T-helper 2 cell (primary cell): ENCODE measurements at places on chromosomes 6 and 20.

DNA sequence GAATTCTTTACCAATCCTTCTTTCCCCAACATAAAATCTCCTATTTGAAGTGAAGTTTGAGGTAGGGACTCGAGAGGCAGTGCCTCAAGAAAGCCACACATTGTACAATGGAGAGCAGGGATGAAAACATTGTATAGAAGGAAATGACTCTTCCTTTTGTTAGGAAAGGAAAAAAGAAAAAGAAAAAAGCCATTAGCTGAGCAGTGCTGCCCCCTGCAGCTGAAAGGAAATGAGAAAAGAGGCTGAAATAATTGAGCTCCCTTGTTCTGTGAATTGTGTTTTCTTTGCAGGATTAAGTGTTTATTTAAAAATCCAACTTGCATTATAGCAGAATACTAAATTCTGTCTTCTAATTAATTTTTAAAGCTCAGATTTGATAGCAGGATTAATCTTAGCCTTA lies 162.9 kb upstream of the SASH1 start:
- no peak for DNase-seq

GRCh38 chr6:158819213-158819976 lies at the start of gene EZR:
TSS of gene EZR (minus strand) at chr6:158819368. CDS start at chr6:158818093, 1,275 bp downstream.
- peak; percentile 75 for DNase-seq

GRCh38 chr20:48524582-48524981 lies 303.2 kb downstream of the PREX1 start:
- no peak for DNase-seq

- no peak for DNase-seq
Observed at GRCh38 chr20:33696448-33696847, 10.3 kb upstream of the E2F1 start.

GRCh38 chr20:15654208-15654649 lies 919.0 kb downstream of the KIF16B start:
- no peak for DNase-seq

GRCh38 chr6:152184917-152185574 lies 377.6 kb downstream of the ESR1 start:
- no peak for DNase-seq

DNA sequence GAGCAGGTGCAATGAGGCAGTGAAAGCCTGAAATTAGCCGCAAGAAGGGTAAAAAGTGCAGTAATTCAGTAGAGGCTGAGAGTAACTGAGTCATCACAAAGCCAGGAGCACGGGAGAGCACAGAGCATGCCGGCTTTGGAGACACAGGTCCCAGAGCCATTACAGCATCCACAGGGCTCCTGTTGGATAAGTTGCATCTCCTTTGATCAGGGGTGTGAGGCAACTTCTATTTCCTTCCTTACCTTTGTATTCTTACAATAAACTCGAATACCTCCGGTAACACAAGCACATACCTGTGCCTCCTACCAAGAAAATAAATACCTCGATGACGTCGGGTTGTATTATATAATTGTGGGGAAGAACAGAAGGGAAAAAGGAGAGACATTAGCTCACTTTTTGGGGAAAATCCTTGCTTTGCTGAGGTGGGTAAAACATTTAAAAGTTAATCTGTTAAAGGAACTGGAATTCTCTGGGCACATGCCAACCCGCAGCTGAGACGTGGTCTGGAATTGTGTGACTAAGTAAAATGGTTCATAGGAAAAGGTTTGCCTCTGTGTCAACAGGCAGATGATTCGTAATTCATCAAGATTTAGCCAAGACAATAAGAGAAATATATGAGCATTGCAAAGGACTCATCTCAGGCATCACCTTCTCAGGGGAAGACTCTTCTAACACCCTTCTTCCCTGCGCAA lies 360.7 kb upstream of the ZFP64 start:
- DNase-seq = no peak

- DNase-seq = no peak
Observed at GRCh38 chr6:5976811-5977210, 29.9 kb downstream of the NRN1 start.

GRCh38 chr6:52454556-52454955 lies 34.4 kb downstream of the EFHC1 start:
- DNase-seq = no peak

GRCh38 chr6:33912195-33912594 lies 108.4 kb upstream of the MLN start:
- DNase-seq = no peak

GRCh38 chr20:1588533-1589460 lies 31.0 kb downstream of the SIRPB1 start:
- no peak for DNase-seq

DNA sequence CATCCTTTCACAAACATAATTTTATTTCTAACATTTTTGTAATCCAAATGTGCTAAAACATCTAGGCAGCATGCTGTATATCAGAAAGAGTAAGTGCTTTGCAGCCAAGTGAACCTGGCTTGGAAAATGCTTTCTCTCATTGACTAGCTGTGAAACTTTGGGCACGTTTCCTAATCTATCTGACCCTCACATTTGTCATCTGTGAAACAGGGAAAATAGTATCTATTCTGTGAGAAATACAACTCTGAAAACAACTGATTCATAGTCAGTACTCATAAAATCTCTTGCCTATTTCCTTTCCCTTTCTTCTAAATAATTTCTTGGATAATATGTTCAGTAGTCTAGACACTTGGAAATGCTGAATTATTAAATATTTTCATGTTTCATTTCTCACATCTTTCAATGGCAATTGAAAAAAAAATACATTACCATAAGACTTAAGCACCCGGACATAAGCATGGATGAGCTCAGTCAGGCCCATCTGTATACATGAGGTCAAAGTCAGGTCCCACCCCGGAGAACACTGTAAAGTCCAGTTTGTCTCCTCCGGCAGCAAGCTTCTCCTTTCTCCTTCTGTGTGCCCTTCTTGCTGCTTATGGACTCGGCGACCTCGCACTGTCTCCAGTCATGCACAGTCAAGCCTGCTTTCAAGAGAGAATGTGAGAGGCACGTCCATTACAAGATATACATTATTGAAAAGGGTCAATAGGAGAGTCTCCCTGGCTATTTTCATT lies 455.0 kb upstream of the SOX4 start:
- DNase-seq = no peak

DNA sequence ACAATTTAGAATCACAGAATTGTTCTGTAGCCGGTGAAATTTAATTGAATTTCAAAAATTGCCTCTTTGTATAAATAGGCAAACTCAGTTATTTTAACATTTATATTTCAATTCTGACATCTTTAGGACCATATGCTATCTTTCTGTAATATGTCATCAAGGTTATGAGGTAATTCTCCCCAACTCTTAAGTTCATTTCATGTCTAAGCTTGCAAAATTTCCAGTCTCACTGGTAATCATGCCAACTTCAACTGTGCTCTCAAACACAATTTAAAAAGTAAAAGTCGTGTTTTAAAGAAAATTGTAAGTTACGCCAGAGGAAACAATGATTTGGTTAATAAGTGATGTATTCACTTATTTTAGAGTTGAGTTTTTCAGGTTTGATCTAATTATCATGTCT lies 1.4 kb downstream of the NCOA7 start:
- DNase-seq = no peak

DNA sequence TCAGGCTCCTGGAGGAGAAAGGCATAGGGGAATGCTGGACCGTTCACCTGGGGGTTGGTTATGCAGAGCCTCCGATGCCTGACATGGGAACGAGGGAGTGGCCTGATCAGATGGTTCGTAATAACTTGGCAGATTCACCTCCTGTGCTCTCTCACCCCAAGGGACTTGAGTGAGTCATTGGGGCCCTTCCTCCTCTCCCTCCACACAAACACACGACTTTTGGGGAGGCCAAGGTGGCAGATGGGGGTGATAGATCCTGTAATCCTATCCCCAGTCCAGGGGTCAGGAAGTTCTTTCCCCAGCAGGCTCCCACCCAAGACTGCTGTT lies 45.6 kb upstream of the ARFGEF2 start:
- no peak for DNase-seq

GRCh38 chr20:63955281-63955826 lies 862 bp downstream of the UCKL1 start:
- peak; percentile 27 for DNase-seq

DNA sequence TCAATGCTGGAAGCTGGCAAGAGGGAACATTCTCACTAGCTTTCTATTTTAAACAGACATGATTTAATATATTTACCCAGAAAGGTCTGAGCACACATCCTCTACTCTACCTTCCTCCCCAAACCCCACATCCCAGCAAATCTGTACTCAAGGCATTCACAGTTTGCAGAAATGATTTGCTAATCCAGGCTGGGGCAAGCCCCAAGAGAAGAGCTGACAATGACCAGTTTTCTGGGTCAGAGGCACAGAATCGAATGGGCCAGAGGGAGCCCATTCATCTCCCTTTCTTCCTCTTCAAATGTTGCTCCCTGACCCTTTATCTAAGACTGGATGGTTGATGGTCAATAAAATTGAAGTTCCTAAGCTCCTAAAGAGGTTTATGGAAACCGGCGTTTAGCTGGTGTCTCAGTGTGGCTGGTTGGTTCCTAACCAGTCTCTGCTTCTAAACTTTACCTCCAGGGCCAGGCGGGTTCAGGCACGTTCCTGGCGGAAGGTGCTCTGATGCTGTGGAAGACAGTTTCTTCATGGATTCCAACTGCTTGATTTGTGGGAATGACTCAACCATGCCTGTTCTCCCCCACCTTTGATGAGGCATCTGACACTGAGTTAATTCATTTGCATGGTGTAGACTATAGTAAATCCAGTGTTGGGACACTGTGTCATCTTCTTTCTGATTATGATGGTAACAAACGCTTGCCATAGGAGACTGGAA lies 96.4 kb upstream of the IYD start:
- no peak for DNase-seq

DNA sequence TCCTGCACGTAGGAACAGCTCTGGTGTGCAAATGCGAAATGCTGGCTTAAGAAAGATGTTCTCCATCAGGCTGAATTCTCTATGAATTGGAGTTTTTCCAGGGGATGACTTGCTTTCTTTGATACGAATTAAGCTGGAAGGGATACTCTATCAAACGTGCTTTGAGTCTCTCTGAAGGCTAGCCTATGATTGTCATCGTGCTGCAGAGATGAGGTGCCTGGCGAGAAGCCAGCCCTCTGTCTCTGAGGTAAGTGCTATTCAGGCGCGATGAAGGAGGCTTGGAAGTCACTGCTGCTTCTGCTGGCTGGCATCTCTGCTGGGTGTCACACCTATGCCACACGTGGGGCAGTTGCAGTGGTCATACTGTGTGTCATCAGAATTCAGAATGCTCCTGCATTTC lies 223.7 kb downstream of the TAF4 start:
- DNase-seq = no peak

DNA sequence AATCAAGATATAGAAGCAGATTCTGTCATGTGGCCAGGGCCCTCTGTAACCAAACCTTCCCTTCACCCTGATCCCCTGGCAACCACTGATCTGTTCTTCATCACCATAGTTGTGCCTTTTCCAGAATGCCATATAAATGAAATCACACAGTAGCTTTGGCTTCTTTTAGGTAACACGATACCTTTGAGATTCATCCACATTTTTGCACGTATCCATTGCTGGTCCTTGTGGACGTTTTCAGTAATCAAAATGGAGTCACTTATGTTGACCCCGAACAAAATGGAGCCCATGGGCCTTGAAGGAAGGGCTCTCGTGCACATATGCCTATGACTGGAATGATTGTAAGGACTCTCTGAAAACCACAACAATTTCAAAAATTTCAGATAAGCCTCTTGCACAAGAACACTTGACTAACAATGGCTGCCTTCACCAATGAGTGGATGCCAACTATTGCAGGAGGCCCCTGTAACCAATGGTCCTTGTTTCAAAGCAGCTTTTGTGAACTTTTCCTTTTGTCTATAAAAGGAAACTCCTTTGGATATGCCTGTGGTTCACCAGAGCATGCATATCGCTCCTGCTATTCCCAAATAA lies 84.3 kb upstream of the RALY start:
- DNase-seq = no peak

DNA sequence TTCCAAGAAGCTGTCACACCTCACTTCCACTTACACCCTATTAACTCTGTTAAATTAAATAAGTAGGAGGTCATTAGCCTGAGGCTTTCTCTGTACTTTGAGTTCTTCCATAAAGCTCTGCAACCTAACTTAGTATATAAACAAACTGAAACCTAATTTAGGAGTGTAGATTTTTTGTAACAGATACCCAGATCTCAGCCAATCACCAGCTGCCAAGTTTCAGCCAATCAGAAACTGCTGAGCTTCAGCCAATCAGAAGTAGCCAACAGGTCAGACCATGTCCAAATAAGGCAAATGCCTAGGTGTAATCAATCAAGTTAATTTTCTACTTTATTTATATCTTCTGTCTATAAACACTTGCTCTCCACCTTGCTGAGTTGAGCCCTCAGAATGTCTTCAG lies 142.7 kb upstream of the SULF2 start:
- DNase-seq = no peak

DNA sequence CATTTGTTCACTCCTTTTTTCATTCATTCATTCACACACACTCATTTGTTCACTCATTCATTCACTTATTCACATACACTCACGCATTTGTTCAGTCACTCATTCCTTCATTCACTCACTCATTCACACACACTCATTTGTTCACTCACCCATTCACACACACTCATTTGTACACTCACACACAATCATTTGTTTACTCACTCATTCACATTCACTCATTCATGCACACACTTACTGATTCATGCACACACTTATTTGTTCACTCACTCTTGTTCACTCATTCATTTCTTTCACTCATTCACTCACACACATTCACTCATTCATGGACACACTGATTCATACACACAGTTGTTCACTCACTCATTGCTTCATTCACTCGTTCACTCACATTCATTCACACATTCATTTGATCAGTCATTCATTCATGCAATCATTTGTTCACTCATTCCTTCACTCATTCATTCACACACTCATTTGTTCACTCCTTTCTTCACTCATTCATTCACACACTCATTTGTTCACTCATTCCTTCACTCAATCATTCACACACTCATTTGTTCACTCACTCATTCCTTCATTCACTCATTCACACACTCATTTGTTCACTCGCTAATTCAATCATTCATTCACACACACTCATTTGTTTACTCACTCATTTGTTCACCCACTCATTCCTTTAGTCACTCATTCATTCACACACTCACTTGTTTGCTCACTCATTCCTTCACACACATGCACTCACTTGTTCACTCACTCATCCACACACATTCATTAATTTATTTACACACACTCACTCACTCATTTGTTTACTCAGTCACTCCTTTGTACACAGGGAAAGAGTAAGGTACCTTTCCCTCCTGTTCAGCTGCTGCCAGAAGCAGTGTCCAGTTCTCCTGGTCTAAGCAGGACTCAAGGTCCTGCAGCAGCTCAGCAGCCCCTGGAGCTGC lies 50.7 kb upstream of the BHLHE23 start:
- DNase-seq = no peak

- DNase-seq = no peak
Observed at GRCh38 chr20:10376270-10377075, 57.5 kb downstream of the MKKS start.

DNA sequence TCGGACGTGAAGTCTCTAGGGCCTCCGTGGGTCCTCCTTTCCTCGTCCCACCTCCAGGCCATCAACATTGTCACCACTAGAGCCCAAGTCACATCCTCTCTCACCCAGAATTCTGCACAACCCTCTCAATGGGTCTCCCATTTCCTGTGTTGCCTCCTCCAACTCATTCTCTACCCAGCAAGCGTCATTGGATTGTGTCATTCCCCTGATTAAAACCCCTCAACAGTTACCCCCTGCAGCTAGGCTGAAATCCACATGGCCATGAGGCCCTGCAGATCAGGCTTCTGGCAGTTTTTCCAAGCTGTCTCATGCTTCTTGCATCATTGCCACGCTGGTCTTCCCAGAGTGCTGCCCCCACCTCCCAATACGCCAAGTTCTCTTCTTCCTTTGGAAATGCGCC lies 12.9 kb upstream of the FAM210B start:
- no peak for DNase-seq

- DNase-seq = no peak
Observed at GRCh38 chr20:50701041-50701963, 10.0 kb upstream of the RIPOR3 start.

GRCh38 chr20:57795342-57795697 lies 85.5 kb upstream of the PMEPA1 start:
- DNase-seq = no peak
